ENCODE measurements at places on chromosomes 1 and 21. TPM values are rescaled to one million over a fixed set of nuclear protein-coding genes. Genes with fewer than 3 reads are reported as not detected.

GRCh38 chr1:17632541-17633184 is 93.2 kb downstream of the ARHGEF10L start:
- DNase-seq = no peak

DNA sequence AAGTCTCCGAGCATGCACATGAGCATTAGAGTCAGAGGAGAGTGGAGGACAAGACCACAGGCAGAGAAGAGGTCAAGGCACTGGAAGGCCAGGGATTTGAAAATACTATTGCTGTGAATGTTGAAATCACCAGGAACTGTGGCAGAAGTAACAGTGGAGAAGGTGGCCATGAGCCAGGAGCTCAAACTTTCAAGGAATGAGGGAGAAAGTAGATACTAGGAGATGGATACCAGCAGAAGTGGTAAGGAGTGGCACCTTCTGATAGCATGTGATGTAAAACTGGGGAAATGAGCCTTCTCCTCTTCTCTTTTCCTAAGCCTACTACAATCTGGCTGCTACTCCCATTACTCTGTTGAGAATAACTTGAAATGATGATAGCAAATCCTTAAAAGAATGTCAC is 1.8 kb upstream of the CR1 start:
- DNase-seq = no peak

GABRD gene
- not detected for total RNA-seq

DNA sequence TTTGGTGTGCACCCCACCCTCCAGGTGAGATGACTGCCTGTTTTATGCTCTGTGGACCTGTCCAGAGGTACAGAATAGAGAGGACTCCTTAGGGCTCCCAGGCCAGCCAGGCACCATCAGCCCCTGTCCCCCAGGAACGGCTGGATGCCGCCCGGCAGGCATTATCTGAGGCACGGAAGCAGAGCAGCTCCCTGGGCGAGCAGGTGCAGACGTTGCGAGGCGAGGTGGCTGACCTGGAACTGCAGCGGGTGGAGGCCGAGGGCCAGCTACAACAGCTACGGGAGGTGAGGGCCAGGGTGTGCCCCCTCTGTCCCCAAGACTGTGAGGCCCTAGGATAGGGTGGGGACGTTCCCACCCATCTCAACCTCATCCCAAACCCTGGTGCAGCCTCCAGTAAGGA is 10.8 kb downstream of the MFAP2 start:
- DNase-seq = no peak

- no peak for DNase-seq
These were observed 453 bp downstream of the PABPC4 start for GRCh38 chr1:39576016-39576657.

NR5A2 gene
- 2.6 TPM for total RNA-seq

- no peak for DNase-seq
These were observed 120.0 kb upstream of the RRP15 start for GRCh38 chr1:218164930-218165700.

GRCh38 chr1:180954801-180955165 is 42.1 kb downstream of the KIAA1614 start:
- DNase-seq = no peak

SHE gene
- 60.6 TPM for total RNA-seq

CD1B gene
- total RNA-seq = not detected

DNA sequence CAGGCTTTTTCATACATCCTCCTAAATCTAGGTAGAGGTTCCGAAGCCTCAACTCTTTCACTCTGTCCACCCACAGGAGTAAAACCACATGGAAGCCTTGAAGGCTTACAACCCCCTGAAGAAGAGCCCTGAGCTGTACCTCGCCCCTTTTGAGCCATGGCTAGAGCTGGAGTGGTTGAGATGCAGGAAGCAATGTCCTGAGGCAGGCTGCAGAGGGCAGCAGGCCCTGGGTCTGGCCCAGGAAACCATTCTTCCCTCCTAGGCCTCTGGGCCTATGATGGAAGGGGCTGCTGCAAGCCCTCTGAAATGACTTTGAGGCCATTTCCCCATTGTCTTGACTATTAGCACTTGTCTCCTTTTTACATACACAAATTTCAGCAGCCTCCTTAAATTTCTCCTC is 1503.0 kb downstream of the KCNT2 start:
- no peak for DNase-seq

DNA sequence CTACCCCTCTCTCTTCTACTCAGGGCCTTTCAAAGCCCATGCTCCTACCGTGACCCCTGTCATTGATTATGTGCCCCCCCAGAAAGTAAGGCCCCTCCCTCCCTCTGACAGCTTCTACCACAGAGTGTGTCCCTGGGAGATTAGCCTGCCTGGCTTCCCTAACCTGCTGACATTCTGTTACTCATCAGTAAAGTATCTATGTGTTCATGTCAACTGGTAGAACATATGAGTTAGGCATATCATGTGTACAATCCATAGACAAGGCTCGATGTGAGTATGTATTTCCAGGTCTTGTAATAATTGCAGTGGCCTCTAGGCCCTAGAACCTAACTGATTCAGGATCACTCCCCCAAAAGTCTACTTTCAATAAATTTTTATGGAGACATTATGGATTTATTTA is 120.0 kb downstream of the GIPC2 start:
- no peak for DNase-seq

DNA sequence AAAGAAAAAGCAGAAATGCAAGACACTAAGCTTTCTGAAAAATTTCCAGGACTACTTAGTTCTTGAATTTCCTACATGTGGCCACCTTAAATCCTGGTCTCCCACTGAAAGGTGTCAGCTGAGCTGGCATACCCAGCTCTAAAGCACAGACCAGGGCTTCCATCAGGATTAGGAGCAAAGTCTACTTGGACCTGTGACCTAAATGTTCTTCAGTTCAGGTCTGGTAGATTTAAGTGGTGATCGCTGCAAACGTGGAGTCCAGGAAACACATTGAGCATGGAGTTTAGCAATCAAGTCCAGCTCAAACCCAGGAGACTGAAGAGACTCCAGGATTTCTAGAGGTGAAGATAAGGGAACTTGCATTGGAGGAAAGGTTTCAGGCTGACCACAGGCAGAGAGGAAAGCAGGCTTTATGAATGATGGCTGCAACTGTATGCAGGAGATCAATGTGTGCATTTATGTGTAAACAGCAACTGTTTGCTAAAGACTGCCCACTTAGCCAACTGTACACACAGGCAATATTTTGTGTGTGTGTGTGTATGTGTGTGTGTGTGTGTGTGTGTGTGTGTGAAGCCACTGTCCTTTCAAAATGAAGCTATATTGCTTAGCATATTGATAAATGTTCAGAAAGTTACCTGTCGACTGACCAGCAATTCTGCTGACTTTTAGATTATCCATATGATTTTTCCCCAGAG is 75.2 kb downstream of the LMX1A start:
- DNase-seq = no peak

IGSF21 gene
- total RNA-seq = not detected

GRCh38 chr21:35548904-35549615 is 500.0 kb upstream of the RUNX1 start:
- no peak for DNase-seq

DNA sequence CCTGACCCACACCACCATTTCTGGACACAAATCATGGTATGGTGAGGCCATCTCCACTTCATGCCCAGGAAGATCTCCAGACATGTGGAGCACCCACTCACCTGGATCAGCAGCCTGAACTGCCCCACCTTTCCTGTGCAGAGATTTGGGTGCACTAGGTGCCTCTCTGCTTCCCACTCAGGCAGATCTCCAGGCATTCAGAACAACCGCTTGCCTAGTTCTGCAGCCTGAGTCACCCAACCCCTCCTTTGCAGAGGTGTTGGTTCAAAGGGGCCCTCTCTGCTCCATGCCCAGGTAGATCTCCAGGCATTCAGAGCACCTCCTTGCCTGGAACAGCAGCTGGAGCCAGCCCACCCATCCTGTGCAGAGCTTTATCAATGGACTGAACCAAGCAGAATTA is 620.8 kb downstream of the LRRIQ3 start:
- no peak for DNase-seq

Measured in pulmonary artery endothelial cell (primary cell).